ENCODE measurements at places on chromosomes 3 and 15.

DNA sequence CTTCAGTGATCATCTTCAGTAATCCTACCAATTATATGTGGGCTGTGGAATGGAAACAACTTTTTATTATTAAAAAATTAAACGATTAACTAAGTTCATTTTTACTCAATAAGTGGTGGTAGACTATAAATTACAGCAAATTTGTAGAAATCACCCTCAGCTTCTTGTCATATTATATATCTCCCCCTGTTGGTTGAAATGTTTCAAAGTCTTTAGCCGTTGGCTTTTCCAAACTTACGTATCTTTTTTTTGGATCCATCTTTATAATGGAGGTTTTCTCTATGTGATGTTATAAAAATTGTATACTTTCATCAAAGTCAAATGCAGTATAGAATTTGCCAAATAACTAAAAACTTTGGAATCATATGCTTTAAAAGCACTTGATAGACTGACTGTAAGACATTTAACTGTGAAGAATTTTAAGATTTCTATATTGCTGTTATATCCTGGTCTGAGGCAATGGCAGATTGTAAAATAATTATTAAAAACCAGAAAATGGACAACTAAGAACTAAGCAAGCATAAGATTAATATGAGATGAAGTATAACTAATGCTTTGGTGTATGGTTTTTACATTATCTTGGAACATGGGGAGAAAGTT lies 44.7 kb downstream of the ATP11B start:
- peak; percentile 46 for DNase-seq

DNA sequence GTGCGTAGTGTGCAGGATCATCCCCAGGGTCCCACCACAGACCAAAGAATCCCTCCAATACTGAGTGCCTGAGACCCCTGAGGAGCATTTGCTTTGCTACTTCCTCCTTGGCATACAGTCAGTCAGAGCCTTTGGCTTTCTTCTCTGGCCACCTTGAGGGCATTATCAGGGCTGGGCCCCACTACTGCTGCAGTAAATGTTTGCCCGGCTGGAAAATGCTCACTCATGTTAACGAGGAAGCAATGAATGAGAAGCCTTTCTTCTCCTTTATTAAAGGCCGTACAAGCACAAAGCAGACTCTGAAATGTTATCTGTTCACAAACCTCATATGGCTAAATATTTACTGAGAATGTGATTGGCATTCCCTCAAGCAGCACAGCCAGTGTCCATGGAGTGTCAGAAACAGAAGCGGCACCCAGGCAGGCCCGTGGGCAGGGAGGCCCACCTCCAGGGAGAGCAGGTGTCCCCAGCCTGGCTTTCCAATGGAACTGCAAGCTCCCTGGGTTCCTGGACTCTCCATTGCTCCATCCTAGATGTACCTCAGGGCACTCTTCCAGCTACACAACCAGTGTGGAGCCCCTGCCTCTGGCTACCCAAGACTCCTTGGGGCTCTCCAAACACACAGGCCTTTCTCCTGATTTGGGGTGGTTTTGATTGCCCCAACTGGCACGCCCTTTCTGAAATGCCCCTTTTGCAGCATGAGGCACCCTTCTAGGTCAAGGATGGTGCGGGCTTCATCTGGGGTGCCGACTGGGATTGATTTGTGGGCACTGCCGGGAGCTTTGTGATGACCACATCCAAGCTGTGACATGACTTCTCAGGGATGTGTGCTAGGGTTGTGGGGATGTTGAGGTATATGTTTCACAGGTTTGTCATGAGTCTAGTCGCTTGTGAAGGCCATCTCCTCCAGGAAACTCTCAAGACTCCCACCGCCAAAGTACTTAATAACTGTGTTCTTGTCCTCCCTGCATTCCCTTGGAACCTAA lies 195.6 kb downstream of the FAM43A start:
- no peak for DNase-seq

- DNase-seq: no peak
Observed at GRCh38 chr3:172355836-172356235, 92.4 kb downstream of the GHSR start.

- no peak for DNase-seq
Observed at GRCh38 chr3:18354701-18355100, 70.4 kb downstream of the SATB1 start.

GRCh38 chr3:43696441-43696840 lies 5.7 kb downstream of the ABHD5 start:
- DNase-seq: no peak

GRCh38 chr15:67744331-67745072 lies 80.8 kb upstream of the SKOR1 start:
- DNase-seq: no peak

DNA sequence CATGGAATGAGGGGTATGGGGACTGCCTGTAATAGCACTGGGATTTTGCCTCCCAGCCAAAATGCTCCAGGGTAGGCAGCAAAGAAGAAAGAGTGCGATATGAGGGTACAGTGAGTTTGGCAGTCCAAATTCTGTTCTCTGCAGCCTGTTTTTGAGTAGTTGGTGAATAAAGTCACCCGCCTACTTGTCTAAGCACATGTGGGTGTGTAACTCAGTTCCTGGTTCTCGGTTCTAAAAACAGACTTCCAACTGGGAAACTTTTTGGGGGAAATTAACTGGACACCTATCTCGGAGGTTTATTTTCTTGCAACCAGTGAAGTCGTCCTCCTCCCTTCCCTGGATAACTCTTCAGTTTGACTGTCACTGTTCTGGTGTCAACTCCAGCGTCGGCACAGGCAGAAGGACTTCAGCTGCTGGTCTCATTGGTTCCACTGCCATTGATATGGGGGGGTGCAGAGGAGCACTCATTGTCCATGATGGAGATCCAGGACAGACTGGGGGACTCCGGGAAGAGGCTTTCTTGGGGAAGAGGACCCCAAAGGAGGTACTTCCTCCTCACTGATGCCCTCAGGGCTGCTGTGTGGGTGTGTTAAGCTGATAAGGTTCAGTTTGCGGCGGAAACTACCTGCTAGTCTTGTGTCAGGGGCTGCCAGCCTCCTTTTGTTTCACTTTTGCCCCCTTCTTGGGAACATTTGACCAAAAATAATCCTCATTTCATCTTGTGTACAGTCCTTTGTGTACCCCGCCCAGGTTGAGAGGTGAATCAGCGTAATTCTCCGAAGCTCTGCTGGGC lies 13.2 kb downstream of the GHRL start:
- DNase-seq: no peak

DNA sequence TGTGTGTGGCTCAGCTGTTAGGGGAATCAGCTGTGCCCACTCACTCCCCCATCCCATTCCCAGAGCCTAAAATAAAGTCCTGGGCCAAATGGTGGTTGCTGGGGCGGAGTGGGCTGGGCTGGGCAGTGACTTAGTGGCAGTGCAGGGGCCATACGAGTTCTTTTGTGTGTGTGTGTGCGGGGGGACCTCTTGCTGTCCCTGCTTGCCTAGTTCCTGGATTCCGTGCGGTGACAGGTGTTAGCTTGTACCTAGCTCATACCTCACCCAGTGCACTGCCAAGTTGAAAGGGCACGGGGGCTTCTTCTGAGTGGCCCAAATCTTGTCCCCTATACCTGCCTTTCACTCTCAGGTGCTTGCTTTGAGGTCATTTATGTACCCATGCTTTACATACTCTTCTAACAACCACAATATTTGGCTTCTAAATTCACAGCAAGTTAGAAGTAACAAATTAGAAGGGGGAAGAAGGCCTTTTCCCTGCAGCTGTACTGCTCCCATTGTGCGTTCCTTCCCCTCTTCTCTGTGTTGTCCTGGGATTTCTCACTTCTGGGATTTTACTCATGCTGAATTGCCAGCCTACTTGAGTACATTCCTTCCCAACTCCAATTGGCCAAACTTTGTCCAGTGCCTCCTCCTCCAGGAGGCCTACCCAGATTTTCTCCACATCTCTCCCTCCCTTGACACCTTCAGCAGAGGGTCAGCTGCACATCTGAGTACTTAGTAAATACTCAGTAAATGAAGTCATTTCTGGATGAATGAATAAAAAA lies 66.3 kb upstream of the POLG start:
- DNase-seq: no peak

DNA sequence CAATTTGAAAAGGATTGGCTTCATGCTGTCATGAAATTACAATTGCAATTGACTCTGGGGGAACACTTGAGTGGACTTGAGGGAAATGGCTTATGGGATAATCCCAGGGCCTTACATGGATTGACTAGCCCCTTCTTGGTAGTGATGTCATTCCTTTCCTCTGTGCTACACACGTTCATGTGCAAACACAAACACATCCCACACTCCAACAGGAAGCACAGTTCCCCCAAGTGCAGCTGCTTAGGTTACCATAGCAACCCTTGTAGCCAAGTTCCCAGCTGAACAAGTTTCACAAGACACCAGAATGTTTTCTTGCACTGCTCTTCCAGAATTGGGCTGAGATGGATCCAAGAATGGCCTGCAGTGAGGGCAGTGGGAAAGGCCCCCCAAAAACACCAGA lies 217.0 kb downstream of the ZNF621 start:
- DNase-seq: no peak

DNA sequence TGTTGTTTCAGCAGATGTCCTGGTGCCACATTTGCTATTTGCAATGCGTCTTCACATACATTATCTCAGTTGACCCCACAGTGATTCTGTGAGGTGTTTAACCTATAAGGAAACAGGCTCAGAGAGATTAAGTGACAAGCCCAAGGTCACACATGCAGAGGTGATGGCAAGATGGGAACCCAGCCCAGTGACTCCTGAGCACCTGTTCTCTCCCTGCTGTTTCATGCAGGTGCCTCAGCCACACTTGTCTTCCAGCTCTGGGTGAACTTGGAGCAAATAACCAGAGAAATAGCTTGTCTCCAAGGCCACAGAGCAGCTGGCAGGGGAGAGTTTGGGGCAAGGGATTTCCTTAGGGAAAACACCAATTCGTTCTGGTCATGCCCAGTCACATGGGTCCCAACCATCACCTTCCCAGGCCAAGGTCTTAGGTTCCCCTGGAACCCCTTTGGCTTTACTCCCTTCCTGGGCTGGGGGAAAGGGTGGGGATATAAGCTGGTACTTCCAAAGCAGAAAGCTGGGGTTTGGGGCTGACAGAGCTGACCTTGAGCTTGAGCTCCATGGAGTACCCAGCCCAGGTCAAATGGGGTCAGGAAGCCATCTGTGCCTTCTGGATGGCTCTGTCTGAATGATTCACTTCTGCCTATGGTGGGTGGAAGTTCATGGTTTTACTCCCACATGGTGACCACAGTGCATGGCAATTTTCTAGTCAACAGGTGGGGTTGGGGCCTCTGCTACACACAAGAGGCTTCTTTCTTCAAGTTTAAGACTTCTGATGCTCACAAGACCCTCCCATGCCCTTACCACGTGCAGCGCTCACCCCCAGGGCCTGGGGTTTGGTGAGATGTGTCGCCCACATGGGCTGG lies 22.4 kb downstream of the LIPC start:
- no peak for DNase-seq

GRCh38 chr3:43862992-43863805 lies 172.5 kb downstream of the ABHD5 start:
- DNase-seq: no peak

GRCh38 chr3:187740421-187741399 lies 4.6 kb downstream of the BCL6 start:
- peak; percentile 74 for DNase-seq

DNA sequence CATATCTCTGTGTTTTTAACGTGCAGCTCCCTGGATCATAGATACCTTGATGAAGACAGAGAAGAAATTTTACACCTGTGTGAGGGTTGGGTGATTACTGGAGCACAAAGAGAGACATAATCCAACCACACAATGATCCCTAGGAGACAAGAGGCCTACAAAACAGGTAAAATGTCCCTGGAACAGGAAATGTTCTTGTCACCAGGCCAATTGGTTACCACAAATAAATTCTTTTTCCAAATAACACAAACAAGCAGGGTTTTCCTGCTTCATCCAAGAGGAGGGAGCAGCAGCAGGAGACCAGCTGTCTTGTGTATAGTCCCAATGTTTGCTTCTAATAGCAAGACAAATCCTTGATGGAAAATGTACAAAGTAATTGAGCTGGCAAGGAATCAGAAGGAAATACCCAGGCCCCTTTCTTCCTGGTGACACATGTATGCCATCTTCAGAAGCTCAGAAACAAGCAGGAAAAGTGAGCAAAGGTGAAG lies 1.4 kb downstream of the MGLL start:
- DNase-seq: no peak

DNA sequence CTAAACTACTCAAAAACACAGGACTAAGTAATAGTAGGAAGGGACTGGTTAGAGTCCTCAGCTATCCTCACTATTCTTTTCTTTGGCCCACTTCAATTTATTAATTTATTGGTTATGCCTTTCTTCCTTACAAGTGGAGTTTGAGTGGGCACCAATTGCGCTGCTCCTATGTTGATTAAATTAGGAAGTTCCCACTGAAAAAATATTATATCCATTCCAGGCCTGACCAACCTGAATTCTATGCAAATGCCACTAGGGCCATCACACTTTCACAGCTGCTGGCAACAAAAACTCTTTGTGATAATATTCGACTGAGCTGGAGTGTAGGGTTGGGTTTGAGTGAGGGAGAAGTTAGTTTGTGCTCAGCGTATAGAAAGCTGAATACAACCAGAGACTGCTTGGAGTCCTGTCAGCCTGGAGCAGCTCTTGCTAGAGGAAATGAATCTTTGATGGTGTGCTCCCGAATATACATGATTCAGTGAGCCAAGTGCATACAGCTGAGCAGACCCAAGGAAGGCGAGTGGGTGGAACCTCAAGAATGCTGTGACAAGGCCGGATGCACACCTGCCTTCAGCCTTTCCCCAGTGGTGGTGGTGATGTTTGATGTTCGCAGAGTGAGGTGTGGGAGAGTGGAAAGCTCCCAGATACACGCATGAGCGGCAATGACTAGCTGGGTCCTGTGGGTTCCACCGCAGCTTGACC lies 1.5 kb downstream of the ARHGEF3 start:
- DNase-seq: peak; percentile 65

- DNase-seq: peak; percentile 83
Observed at GRCh38 chr3:189041482-189042090, 130.2 kb upstream of the TPRG1 start.

- peak; percentile 94 for DNase-seq
Observed at GRCh38 chr3:25789596-25790556, at the start of gene OXSM. Gene OXSM, plus strand, starts transcription at chr3:25790090. Its CDS starts 931 bp downstream, at chr3:25791021.

DNA sequence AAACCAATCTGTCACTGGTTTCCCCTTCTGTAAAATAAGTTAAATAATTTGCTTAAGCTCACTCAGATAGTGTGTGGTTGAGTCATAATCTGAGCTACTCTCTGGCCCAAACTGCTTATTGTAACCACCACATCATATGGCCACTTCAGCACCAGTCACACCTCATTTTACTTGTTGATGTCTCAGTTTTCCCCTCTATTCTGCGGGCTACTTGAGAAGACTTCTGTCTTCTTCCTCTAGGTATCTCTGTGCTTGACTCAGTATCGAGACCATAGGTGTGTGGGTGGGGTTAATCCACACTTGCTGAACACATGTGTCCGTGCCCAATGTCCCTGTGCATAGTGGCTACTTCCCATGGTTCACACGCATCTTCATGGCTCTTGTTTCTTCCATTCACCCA lies 32.9 kb downstream of the CRYGS start:
- DNase-seq: no peak

GRCh38 chr3:172629470-172629869 lies 81.4 kb downstream of the NCEH1 start:
- no peak for DNase-seq

- no peak for DNase-seq
Observed at GRCh38 chr3:27578032-27578431, 93.8 kb upstream of the SLC4A7 start.

- DNase-seq: no peak
Observed at GRCh38 chr3:72744330-72744729, 103.9 kb downstream of the SHQ1 start.

All from CD4-positive, alpha-beta T cell treated with Interleukin-4 for 1 hour (primary cell).